Activated CD4-positive, alpha-beta T cell treated with anti-CD3 and anti-CD28 coated beads, Interleukin-2, amount 10 ng/mL, durations not matched to agents 24 days and 14 days (primary cell): ENCODE measurements at places on chromosomes 3 and 15. TPM values are rescaled to one million over a fixed set of nuclear protein-coding genes. Genes with fewer than 3 reads are reported as not detected.
A peak's percentile ranks its signal among the peaks of the same experiment; 100 is the strongest.

- H3K4me1 ChIP-seq, result no peaks in the 10 kb centered on the region
- DNase-seq, result no peak
- H3K36me3 ChIP-seq, result no peaks in the 10 kb centered on the region
- H3K4me3 ChIP-seq, result no peak overlapping the region
- H3K27ac ChIP-seq, result no peak overlapping the region
Measured at GRCh38 chr3:41482134-41482533, 282.8 kb downstream of the CTNNB1 start.

GRCh38 chr15:90558171-90558573 is 28.4 kb downstream of the CRTC3 start:
- peaks cover 69% of the 10 kb centered on the region for H3K4me1 ChIP-seq
- H3K27me3 ChIP-seq, result no peaks in the 10 kb centered on the region
- no peak overlapping the region for H3K4me3 ChIP-seq
- peak overlapping the region; percentile 34 for H3K27ac ChIP-seq
- H3K36me3 ChIP-seq, result peaks cover 42% of the 10 kb centered on the region
- DNase-seq, result no peak

Gene ADCY5
- total RNA-seq, result not detected in 2 replicates

DNA sequence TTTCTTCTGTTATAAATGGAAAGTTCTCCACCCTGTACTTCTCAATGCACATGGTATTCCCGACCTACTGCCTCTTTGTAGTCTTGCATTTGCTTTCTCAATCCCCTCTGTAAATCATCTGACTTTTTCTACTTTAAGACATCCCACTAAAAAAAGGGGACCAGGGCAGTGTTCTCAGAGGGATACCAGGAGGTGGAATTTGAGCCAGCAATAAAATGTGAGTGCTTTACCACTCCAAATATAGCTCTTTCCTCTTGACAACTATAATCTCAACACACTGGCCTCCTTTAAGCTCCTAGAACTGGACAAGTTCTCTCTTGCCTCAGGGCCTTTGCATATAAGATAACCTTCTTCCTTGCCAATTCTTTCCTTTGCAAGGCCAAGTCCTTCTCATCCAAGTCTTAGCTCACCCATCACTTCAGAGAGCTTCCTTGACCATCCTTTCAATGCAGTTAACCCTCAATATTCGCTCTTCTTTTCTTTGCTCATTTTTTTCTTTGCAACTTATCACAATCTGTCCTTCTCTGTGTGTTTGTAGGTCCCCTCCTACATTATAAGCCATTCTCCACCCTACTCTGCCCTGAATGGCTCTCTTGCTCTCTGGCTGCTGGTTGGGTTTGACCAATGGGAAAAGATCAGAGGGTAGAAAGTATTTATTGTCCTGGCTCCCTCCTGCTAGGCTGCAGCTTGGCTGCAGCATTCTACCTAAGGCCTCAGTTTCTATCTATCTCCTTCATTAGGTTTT is 93.4 kb downstream of the PRICKLE2 start:
- H3K27me3 ChIP-seq, result peaks cover 3% of the 10 kb centered on the region
- H3K4me1 ChIP-seq, result no peaks in the 10 kb centered on the region
- H3K27ac ChIP-seq, result no peak overlapping the region
- DNase-seq, result no peak

Gene ATP10A
- total RNA-seq, result 42.7 and 48.0 TPM in 2 replicates

Gene HDC
- 2.7 and 3.1 TPM in 2 replicates for total RNA-seq

GRCh38 chr3:134860141-134860540 is 65.1 kb downstream of the EPHB1 start:
- H3K27ac ChIP-seq, result no peak overlapping the region
- H3K4me3 ChIP-seq, result no peak overlapping the region
- DNase-seq, result no peak
- no peaks in the 10 kb centered on the region for H3K4me1 ChIP-seq
- H3K27me3 ChIP-seq, result peaks cover 8% of the 10 kb centered on the region
- H3K36me3 ChIP-seq, result no peaks in the 10 kb centered on the region

Gene MAGEL2
- not detected in 2 replicates for total RNA-seq

Gene WDR49
- 0.09 and 0.12 TPM in 2 replicates for total RNA-seq

GRCh38 chr3:193593668-193594030 is 641 bp downstream of the OPA1 start:
- peak overlapping the region; percentile 99 for H3K27ac ChIP-seq
- DNase-seq, result peak; percentile 83
- no peaks in the 10 kb centered on the region for H3K27me3 ChIP-seq
- H3K4me3 ChIP-seq, result peak overlapping the region; percentile 98
- peaks cover 30% of the 10 kb centered on the region for H3K4me1 ChIP-seq

- no peaks in the 10 kb centered on the region for H3K36me3 ChIP-seq
- no peak overlapping the region for H3K27ac ChIP-seq
- no peak overlapping the region for H3K4me3 ChIP-seq
- no peak for DNase-seq
Measured at GRCh38 chr15:66783314-66783713, 81.3 kb downstream of the SMAD6 start.

DNA sequence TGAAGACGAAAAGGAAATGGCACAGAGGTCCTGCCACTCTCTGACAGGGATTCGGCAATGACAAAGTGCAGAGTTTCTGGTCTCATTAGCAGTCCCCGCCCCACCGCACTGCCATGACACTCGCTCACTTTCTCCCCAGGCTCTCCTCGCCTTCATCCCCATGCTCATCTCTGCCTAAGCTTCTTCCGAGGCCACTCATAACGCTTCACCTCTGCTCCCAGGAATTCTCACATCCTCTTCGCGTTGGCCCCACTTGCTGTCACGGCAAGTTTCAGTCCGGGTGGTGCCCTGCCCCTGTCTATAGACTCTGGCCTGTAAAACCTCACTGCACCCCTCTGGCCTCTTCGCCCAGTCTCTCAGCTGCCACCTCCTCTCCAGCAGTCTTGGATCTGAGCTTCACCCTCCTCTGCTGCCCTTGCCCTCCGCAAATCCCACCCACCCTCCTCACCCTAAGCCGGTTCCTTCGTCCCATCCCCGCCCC is 654 bp downstream of the RUBCN start:
- H3K27ac ChIP-seq, result peak overlapping the region; percentile 97
- H3K4me1 ChIP-seq, result peaks cover 31% of the 10 kb centered on the region
- DNase-seq, result peak; percentile 84
- H3K4me3 ChIP-seq, result peak overlapping the region; percentile 94
- H3K27me3 ChIP-seq, result no peaks in the 10 kb centered on the region

Gene TMEM158
- 0.44 and 0.66 TPM in 2 replicates for total RNA-seq

Gene NTRK3
- 0.37 and 1.6 TPM in 2 replicates for total RNA-seq

DNA sequence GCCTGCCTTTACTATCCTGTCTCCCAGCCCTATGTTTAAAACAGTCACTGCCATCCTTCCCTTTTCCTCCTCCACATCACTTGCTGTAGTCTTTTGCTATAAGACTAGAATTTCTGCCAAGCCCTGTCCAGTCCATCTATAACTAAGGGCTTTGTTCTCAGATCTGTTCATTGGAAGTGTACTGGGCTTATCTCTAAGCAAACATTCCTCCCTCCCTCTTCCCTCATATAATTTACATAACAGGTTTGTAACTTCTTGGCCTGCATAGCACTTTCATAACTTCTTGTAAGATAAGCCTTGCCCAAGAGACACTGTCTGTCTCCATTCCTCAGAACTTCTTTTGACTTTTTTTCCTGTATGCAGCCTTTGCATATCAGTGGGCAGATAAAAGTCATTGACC is 16.7 kb downstream of the TPRG1 start:
- peaks cover 2% of the 10 kb centered on the region for H3K27me3 ChIP-seq
- no peaks in the 10 kb centered on the region for H3K36me3 ChIP-seq
- no peak overlapping the region for H3K27ac ChIP-seq
- no peaks in the 10 kb centered on the region for H3K4me1 ChIP-seq
- DNase-seq, result no peak
- no peak overlapping the region for H3K4me3 ChIP-seq

- peak; percentile 82 for DNase-seq
- H3K36me3 ChIP-seq, result no peaks in the 10 kb centered on the region
- H3K27ac ChIP-seq, result no peak overlapping the region
- peaks cover 1% of the 10 kb centered on the region for H3K27me3 ChIP-seq
- peaks cover 8% of the 10 kb centered on the region for H3K4me1 ChIP-seq
Measured at GRCh38 chr3:141454906-141455602, 31.8 kb upstream of the RASA2 start.

- peaks cover 17% of the 10 kb centered on the region for H3K27me3 ChIP-seq
- peaks cover 2% of the 10 kb centered on the region for H3K4me1 ChIP-seq
- no peak overlapping the region for H3K4me3 ChIP-seq
- DNase-seq, result no peak
Measured at GRCh38 chr3:3107858-3108257, 2.3 kb downstream of the IL5RA start.

Gene TRPM1
- not detected in 2 replicates for total RNA-seq

Gene NOX5
- total RNA-seq, result not detected in 2 replicates

DNA sequence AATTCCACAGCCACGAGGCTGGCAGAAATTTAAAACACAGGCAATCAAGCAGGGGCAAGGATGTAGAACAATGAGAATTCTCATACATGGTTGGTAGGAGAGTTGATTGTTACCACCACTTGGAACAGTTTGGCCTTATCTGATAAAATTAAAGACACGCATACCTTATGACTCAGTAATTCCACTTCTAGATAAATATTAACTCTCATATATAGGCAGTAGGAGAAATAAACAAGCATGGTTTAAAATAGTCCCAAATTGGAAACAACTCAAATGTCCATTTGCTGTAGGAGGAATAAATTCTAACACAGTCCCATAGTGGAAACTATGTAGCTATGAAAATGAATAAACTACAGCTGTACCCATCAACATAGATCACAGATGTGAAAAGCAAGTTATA is 42.3 kb upstream of the USP3 start:
- H3K4me1 ChIP-seq, result peaks cover 18% of the 10 kb centered on the region
- no peak for DNase-seq
- H3K4me3 ChIP-seq, result no peak overlapping the region
- peaks cover 16% of the 10 kb centered on the region for H3K27me3 ChIP-seq
- no peaks in the 10 kb centered on the region for H3K36me3 ChIP-seq

Gene P3H2
- not detected in 2 replicates for total RNA-seq

DNA sequence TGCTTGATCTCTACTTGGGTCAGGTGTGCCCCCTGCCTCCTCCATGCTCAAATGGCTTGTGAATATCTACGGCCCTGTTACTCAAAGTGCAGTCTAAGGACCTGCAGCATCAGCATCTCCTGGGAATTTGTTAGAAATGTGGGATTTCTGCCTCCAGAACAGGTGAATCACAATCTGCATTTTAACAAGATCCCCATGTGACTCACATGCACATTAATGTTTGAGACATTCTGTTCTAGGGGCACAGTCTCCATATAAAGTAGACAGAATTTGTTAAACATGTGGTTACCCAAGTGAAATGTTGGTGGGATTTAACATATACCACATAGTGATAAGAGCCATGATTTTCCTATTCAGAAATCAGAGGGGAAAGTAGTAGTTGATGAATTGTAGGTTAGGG is 256.2 kb downstream of the NR1D2 start:
- H3K4me3 ChIP-seq, result no peak overlapping the region
- no peaks in the 10 kb centered on the region for H3K27me3 ChIP-seq
- no peaks in the 10 kb centered on the region for H3K36me3 ChIP-seq
- H3K4me1 ChIP-seq, result no peaks in the 10 kb centered on the region
- H3K27ac ChIP-seq, result no peak overlapping the region

- H3K27me3 ChIP-seq, result no peaks in the 10 kb centered on the region
- H3K36me3 ChIP-seq, result no peaks in the 10 kb centered on the region
- H3K27ac ChIP-seq, result no peak overlapping the region
- no peaks in the 10 kb centered on the region for H3K4me1 ChIP-seq
Measured at GRCh38 chr3:192170031-192170430, 557.3 kb downstream of the FGF12 start.

Gene SAMD7
- total RNA-seq, result not detected in 2 replicates

- DNase-seq, result no peak
- no peak overlapping the region for H3K27ac ChIP-seq
- H3K36me3 ChIP-seq, result no peaks in the 10 kb centered on the region
- peaks cover 28% of the 10 kb centered on the region for H3K27me3 ChIP-seq
Measured at GRCh38 chr15:59456114-59456513, 18.1 kb downstream of the FAM81A start.

DNA sequence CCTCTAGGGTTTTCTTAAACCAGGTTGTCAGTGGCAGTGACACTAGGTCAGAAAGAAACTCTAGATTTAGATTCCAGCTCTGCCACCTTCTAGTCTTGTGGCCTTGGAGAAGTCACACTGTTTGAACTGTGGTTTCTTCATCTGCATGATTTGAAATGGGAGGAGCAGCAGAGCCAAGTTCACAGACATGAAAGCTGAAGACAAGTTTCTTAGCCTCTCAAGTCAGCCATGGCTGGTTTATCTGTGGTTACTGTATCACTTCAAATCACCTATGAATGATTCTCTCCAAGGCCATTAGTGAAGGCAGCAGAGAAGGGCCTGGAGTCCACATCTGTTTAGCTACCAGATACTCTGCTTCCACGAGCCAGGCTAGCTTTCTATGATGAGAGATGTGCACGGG is 15.6 kb downstream of the CLEC3B start:
- peak; percentile 76 for DNase-seq
- no peak overlapping the region for H3K4me3 ChIP-seq
- no peaks in the 10 kb centered on the region for H3K36me3 ChIP-seq
- H3K27ac ChIP-seq, result no peak overlapping the region
- peaks cover 20% of the 10 kb centered on the region for H3K27me3 ChIP-seq
- H3K4me1 ChIP-seq, result peaks cover 27% of the 10 kb centered on the region

GRCh38 chr3:50427217-50427616 is 67.9 kb upstream of the TMEM115 start:
- no peak overlapping the region for H3K27ac ChIP-seq
- H3K27me3 ChIP-seq, result no peaks in the 10 kb centered on the region
- H3K4me1 ChIP-seq, result no peaks in the 10 kb centered on the region
- DNase-seq, result no peak
- H3K4me3 ChIP-seq, result no peak overlapping the region

Gene LMAN1L
- 0.33 and 0.36 TPM in 2 replicates for total RNA-seq

Gene CSK
- 332 and 340 TPM in 2 replicates for total RNA-seq

- H3K4me3 ChIP-seq, result no peak overlapping the region
- H3K4me1 ChIP-seq, result no peaks in the 10 kb centered on the region
- H3K36me3 ChIP-seq, result peaks cover 6% of the 10 kb centered on the region
- DNase-seq, result no peak
- no peak overlapping the region for H3K27ac ChIP-seq
- H3K27me3 ChIP-seq, result no peaks in the 10 kb centered on the region
Measured at GRCh38 chr3:158159714-158160113, 49.8 kb downstream of the RSRC1 start.

Gene PARP15
- 10.8 and 12.1 TPM in 2 replicates for total RNA-seq

DNA sequence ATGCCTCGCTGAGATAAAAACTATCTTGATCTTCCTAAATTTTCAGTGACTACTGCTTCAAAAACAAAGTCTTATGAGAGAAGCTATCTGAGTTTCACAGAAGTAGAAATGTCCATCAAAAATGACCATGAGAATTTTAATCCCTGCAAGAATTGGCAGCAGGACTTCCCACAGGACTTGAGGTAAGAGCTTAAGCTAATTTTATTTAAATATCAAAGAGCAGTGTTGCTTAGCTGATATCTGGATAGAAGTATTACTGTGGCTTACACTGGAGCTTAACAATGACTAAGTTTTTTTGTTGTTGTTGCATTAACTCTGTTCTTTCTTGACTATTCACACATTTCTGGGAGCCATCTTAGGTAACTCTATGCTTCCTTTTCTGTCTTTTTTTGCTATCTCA is 60.8 kb upstream of the EPHA3 start:
- no peaks in the 10 kb centered on the region for H3K27me3 ChIP-seq
- H3K36me3 ChIP-seq, result no peaks in the 10 kb centered on the region
- H3K27ac ChIP-seq, result no peak overlapping the region
- no peaks in the 10 kb centered on the region for H3K4me1 ChIP-seq
- DNase-seq, result no peak
- no peak overlapping the region for H3K4me3 ChIP-seq

GRCh38 chr15:61687124-61687523 is 373.1 kb downstream of the VPS13C start:
- H3K36me3 ChIP-seq, result no peaks in the 10 kb centered on the region
- DNase-seq, result peak; percentile 19
- peaks cover 5% of the 10 kb centered on the region for H3K27me3 ChIP-seq
- no peak overlapping the region for H3K4me3 ChIP-seq

- H3K27me3 ChIP-seq, result peaks cover 2% of the 10 kb centered on the region
- no peak overlapping the region for H3K4me3 ChIP-seq
- no peak overlapping the region for H3K27ac ChIP-seq
- no peak for DNase-seq
Measured at GRCh38 chr3:40660554-40660953, 135.8 kb downstream of the ZNF621 start.
